Renal cortical epithelial cell (primary cell): ENCODE measurements at places on chromosomes 5 and 9. TPM values are rescaled to one million over a fixed set of nuclear protein-coding genes. Genes with fewer than 3 reads are reported as not detected.

The FAXDC2 gene
- total RNA-seq = 4.2 TPM in 1 of 2 replicates, not detected in the other

The PHF24 gene
- under 0.01 TPM in 1 of 2 replicates, not detected in the other for total RNA-seq

The SPEF2 gene
- 2.4 and 11.2 TPM in 2 replicates for total RNA-seq

DNA sequence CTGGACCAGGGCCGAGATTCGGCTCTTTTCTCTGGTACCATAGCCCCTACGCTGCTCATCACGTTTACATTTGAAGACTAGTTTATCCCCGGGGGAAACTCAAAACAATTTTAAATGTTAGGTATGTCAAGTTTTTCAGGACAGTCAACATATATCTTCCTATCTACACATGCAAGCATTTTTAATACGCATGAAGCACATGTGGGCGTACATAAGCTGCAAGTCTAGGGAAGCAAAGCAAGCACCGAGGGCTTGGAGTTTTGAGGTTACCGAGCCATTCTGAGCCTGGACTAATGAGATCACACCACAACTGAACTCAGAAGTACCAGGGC is 154.4 kb downstream of the AUH start:
- DNase-seq = no peak

- no peak for DNase-seq
These were observed 10.8 kb downstream of the CDC37L1 start for GRCh38 chr9:4690144-4690543.

- no peak for DNase-seq
These were observed 112.0 kb downstream of the HSD17B3 start for GRCh38 chr9:96189995-96190394.

DNA sequence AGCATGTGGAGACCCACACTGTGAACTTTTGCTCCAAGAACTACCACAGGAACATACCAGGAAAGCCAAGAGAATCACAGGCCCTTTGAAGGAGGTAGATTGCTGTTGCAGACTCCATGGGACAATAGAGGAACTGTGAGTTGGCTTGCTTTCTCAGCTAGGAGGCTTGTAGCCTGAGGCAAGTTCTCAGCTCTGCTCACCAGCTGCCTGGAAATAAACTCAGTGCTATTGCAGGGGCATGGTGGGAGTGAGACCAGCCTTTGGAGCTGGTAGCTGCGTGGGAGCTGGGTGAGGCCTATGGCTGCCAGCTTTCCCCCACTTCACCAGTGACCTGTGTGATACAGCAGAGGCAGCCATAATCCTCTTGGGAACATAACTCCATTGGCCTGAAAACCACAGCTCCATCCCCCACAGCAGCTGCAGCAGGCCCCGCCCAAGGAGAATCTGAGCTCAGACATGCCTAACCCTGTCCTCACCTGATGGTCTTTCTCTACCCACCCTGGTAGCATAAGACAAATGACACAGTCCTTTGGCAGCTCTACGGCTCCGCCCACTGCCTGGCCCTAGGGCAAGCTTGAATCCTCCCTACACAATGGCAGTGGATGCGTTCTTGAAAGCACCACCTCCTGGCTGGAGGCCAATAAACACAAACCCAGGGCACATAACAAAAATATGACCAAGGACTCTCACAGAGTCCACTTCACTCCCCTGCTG is 389.5 kb downstream of the KIF4B start:
- DNase-seq = no peak
